ENCODE measurements at places on chromosomes 3 and 15.

GRCh38 chr15:59406446-59406845, 31.5 kb upstream of the FAM81A start:
- ATAC-seq = no peak

DNA sequence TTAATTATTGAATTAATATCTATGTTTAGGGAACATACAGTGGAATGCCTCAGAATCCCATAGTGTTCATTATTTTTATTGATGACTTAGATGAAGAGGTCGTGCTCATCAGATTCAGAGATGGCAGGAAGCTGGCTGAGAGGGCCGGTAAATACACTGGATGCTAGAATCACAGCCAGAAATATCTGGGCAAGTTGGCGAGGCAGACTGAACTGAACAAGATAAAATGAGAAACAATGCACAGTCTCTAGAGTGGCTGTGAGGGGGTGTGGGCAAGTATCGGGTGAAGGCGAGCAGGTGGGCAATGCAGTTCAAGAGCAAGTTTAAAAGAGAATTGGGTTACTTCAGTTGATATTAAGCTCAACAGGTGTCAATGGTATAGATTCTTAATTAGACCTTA, 5.9 kb downstream of the DGKG start:
- no peak for ATAC-seq

DNA sequence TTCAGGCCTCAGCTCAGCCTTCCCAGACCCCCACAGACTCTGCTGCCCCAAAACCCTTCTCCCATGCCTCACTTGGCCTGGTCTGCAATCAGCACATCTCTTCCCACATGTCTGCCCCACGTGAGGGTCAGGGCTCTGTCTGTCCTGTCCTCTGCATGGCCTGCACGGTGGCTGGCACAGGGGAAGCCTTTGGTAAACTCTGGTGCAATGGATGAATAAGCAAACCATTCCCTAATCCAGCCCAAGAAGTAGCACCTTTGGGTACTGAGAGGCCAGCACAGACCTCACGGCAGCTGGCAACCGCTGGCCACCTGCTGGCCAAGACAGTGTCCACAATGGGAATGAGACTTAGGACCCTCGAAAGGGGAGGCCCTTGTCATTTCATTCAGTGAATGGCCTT, 27.7 kb downstream of the ABTB1 start:
- no peak for ATAC-seq

DNA sequence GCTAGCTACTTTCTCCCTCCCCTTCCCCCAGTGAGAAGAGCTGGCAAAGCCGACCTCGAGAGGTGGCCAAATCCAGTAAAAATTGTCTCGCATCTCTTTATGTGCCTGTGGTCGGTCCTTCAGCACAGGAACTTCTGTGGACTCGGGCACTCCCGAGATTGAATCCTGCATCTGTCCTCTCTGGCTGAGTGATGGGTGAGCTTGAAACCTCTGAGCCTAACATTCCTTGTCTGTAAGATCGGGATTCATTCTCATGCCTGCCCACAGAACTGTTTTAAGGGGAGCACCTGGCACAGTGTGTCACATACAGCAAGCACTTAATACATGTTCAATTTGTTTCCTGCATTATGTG, 11.3 kb downstream of the CX3CR1 start:
- ATAC-seq = no peak

DNA sequence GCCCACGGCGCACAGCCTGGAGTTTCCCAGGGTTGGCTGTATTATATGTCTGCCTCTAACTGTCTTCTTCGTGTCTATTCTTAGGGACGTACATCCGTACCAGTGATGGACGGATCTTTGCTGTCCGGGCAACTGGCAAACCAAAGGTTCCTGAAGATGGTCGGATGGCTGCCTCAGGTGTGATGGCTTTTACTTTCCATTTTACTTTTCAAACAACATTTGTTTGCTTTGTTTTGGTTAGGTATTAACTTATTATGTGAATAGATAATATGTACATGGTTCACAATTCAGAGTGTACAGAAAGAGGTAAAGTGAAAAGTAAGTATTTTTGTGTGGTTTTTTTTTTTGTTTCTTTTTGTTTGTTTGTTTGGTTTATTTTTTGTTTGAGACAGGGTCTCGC, 11.1 kb upstream of the TEX264 start:
- no peak for ATAC-seq
